ENCODE measurements at places on chromosomes 2 and 18. TPM values are rescaled to one million over a fixed set of nuclear protein-coding genes. Genes with fewer than 3 reads are reported as not detected.

Gene VWA3B
- total RNA-seq = 0.12 TPM

Gene SPAG16
- 37.5 TPM for total RNA-seq

Gene MOGAT1
- not detected for total RNA-seq

Gene CXCR1
- total RNA-seq = not detected

Gene AQP4
- total RNA-seq = not detected

- no peak for DNase-seq
Observed at GRCh38 chr18:41829647-41830516, 125.2 kb upstream of the PIK3C3 start.

DNA sequence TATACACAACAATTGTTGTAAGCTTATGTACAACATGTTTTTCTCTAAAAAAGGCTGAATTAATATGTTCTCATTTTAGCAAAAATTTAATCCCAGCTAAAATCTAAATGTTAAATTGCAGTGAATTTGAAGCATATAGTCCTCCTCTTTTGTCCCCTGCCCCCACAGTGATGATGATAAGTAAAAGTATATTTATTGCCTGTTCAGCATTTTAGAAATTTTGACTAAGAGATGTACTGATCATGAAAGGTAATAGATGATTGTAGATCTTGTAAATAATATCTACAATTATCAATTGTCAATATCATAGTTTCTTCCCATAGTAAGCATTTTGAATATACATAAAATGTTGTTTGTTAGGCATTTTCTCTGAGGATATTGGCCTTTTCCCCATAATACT, 113.9 kb downstream of the AGPS start:
- no peak for DNase-seq

- no peak for DNase-seq
Observed at GRCh38 chr18:35026407-35027061, 14.7 kb upstream of the MAPRE2 start.

DNA sequence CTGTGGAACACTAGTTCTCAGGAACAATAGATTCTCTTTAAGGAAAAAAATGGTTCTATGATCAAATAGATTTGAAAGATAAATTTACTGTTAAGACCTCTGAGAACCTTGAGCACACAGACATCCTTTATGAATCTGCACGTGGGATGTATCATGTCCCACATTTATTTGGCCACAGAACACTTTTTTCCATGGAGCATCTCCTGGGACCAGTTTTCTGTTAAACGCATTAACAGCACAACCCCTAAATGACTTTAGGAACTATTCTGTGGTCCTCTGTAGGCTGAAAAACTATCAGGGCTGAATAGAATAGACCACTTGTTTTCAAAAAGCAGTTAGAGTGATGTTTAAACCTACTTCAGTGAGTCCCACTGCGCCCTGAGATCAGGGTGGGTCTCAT, 132.2 kb upstream of the PID1 start:
- DNase-seq = no peak

- no peak for DNase-seq
Observed at GRCh38 chr2:205768341-205768740, 86.0 kb downstream of the NRP2 start.

DNA sequence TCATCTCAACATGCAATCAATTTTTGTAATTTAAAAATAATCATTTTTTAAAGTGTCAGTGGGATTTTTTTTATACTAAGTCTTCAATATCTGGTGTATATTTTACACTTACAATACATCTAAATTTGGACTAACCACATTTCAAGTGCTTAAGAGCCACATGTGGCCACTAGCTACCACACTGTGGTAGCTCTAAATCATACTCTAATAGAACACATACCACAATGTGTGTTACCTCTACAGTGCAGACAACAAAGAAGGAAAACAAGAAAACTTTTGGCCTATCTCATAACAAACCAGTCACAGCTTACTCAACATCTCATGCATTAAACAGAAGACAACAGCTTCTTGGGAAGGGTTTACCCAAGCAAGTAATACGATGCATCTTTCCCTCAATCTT, 24.5 kb downstream of the PIAS2 start:
- no peak for DNase-seq

DNA sequence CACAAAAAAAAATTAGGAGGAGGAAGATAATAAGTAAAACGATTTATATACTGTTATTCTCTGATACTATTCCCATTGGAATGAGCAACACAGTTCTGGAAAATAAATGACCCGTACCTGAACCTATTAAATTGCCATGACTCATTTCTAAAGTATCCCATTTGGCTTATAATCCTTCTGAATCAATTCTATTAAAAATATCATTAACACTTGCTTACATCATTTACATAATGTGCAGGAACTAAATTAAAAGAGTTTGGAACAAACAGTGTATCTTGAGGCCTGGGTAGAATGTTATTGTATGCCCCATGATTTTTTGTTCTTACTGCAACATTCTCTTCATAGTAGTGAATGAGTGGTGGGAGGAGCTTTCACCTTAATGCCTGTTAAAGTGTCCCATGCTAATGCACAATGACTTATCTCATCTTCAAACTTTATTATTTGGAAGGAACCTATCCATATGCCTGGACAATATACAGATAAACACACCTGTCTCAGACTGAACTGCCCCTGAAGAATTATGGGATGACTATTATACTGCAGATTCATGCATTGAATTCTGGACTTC, 549.9 kb upstream of the ACVR2A start:
- no peak for DNase-seq

GRCh38 chr2:78718473-78718872, 307.0 kb upstream of the REG3G start:
- DNase-seq = no peak

DNA sequence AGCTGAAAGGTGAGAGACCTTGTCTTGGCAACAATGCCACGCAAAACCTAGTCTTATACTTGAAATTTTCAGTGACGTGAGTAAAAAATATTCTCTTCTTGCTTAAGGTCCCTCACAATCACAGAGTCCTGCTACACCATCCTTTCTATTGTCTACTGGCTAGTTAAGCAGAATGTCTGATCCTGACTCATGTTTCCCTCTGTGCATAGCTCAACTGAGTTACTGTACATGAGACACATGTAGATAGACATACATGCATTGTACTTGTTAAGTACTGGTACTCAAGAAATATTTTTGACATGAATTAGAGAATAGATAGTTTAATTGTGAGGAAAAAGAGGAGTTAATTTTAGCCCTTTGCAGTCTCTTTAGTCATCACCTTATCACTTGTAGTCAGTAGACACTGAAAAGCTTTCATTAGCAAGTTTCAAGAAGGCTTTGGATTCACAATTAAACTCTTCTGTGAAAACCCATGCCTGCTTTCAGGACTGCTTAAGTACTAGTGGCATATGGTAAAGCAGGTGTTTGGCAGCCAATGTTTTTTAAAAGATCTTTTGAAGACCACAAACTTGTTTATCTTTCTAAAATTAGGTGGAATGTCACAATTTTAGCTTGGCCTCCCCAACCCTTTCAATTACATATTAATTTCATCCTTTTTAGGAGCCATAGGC, 158.7 kb upstream of the CCDC150 start:
- no peak for DNase-seq

DNA sequence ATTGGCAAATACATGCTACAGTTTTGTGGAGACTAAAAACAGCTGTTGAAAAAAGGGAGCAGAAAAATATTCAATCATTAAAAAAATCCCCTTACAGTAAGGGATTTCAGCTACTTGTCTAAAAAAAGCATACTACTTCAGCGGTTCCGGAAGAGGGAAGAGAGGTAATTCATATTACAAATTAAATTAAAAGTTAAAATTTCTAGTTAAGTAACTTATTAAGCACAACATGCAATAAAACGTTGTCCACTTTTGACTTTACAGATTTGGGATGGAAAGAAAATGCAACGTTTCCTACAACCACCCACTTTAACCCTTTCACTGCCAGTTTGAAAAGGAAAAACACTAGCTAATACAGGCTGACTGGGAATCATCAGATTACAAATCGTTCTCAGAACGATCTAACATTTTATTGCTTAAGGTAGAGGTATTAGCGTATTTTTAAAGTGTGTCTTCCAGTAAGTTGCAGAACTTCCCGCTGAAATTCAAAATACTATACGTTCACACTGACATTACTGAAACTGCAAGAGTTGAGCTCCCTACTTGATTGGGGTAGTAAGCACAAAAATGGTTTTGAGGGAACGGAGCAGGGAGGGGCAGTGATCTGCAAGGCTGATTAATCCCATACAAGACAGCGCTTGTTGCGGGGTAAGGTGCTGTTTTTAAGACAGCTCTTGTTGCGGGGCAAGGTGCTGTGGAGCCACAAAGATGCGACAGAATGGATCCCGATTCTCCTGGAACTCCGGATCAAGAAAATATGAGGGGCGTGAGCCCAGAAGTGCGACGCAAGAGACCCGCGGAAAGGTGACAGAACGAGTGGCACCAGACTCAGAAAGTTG, 743 bp downstream of the HADHA start:
- no peak for DNase-seq

- no peak for DNase-seq
Observed at GRCh38 chr2:121608967-121609366, 40.3 kb downstream of the CLASP1 start.

DNA sequence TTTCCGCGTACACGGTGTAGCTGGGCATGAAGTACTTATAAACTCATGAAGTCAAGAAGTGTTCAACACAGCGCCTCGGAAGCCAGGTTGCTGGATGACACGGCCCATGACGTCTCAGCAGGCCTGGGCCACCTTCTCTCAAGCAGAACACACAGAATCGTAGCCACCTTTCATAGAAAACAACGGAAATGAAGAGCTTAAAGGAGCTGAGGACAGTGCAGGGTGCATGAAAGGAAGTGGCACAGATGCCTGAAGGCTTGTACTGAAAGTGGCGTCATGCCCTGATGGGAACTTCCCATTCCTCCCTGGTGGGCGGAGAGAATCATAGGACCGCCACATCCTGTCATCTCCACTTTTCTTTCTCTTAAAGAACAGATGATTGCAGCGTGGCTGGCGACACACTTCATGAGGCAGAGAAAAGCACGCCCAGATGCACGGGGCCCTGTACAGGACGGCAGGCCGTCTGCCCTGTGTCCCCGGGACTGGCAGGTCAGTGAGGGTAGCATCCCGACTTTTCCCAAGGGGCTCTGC, 31.1 kb downstream of the HDAC4 start:
- DNase-seq = peak; percentile 85

- no peak for DNase-seq
Observed at GRCh38 chr2:66447677-66448076, 12.8 kb downstream of the MEIS1 start.

DNA sequence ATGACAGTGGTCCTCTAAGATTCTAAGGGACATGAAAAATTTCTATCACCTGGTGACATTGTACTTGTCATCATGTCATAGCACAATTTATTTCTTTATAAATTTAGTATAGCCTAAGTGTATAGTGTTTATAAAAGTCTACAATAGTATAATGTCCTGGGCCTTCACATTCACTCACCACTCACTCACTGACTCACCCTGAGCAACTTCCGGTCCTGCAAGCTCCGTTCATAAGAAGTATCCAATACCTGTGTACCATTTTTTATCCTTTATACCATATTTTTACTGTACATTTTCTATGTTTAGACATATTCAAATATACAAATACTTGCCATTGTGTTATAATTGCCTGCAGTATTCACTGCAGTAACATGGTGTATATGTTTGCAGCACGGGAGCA, 72.8 kb upstream of the DSEL start:
- DNase-seq = no peak

DNA sequence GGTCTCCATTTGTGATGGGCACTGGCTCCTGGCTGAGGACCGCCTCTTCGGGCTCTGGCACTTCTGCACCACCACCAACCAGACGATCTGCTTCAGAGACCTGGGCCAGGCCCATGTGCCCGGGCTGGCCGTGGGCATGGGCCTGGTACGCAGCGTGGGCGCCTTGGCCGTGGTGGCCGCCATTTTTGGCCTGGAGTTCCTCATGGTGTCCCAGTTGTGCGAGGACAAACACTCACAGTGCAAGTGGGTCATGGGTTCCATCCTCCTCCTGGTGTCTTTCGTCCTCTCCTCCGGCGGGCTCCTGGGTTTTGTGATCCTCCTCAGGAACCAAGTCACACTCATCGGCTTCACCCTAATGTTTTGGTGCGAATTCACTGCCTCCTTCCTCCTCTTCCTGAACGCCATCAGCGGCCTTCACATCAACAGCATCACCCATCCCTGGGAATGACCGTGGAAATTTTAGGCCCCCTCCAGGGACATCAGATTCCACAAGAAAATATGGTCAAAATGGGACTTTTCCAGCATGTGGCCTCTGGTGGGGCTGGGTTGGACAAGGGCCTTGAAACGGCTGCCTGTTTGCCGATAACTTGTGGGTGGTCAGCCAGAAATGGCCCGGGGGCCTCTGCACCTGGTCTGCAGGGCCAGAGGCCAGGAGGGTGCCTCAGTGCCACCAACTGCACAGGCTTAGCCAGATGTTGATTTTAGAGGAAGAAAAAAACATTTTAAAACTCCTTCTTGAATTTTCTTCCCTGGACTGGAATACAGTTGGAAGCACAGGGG, 5.5 kb downstream of the TMEM37 start:
- DNase-seq = no peak

GRCh38 chr18:8795586-8796325, 90.4 kb downstream of the MTCL1 start:
- DNase-seq = no peak

DNA sequence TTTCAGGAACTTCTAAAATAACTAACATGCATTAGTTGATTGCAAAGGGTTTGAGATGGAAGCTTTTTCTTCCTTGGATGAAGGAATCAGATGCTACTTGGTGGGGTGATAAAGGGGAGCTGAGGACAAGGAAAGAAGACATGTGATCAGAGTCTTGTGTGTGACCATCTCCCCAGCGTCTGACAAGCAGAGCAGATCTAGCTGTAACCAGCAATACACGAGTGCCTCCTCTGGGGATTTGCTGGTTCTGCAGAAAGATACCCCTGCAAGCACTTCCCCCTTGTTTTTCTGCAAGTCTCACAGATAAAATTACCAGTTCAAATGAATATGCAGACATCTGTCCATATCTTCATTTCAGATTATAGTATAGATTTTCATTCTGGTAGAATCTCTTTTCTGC, 2.7 kb downstream of the CDH7 start:
- DNase-seq = no peak

DNA sequence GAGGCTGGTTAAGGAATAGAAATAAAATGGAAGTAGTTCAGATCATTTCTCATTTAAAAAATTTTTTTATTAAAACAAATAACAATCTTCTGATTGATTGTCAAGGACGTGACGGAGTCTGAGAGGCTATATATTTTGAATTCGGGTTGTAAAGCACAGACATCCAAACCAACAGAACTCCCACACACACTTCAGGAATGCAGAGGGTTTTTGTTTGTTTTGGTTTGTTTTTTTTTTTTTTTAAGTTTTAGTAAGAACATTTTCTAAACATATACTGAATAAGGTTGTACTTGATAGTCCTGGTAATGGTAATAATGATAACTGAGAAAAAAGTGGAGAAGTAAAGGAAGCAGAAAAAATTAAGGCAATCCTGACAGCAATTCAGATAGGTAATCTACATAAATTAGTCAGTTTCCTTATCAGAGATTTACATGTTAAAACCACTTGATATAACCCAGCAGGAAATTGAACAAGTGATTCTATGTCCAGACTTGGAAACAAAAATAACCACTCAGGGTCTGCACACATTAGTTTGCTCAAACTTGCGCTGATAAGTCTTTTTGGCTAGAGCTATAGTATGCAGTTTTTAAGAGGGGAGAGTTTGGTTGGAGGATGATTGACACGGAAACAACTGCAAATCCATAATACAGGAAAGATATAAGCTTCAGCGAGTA, 51.5 kb upstream of the CTAGE1 start:
- DNase-seq = no peak
